ENCODE measurements at places on chromosomes 5 and 9. TPM values are rescaled to one million over a fixed set of nuclear protein-coding genes. Genes with fewer than 3 reads are reported as not detected.

DNA sequence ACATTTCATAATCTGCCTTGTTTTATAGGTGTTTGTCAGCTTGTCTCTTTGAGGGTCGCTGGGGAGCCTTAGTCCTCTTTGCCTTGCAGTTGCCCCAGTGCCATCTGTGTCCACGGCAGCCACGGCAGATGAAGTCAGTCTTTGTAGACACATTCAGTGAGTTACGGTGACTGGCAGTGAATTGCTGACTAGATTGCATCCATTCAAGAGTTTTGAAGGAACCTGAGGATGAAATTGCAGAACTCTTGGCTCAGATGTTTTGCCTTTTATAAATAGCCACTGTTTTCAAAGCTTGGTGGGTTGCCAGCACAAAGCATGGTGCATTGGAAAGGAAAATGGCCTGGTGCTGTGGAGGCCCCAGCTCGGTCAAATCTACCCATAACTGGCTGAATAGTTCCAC, 125.6 kb downstream of the TRIO start:
- DNase-seq: no peak
- H3K27ac ChIP-seq: no peak overlapping the region
- H3K4me3 ChIP-seq: no peak overlapping the region
- peaks cover 44% of the 10 kb centered on the region for H3K4me1 ChIP-seq
- no peaks in the 10 kb centered on the region for H3K27me3 ChIP-seq

GRCh38 chr5:125786021-125786420, 637.2 kb upstream of the GRAMD2B start:
- H3K4me3 ChIP-seq: no peak overlapping the region
- no peak overlapping the region for H3K27ac ChIP-seq
- no peaks in the 10 kb centered on the region for H3K4me1 ChIP-seq
- H3K27me3 ChIP-seq: no peaks in the 10 kb centered on the region
- DNase-seq: no peak
- H3K36me3 ChIP-seq: no peaks in the 10 kb centered on the region

- no peak for DNase-seq
- no peak overlapping the region for H3K27ac ChIP-seq
- peaks cover 16% of the 10 kb centered on the region for H3K4me1 ChIP-seq
- peak overlapping the region; percentile 28 for H3K4me3 ChIP-seq
- peaks cover 27% of the 10 kb centered on the region for H3K27me3 ChIP-seq
These were observed 75.4 kb upstream of the LRRTM2 start for GRCh38 chr5:138950421-138951031.

DNA sequence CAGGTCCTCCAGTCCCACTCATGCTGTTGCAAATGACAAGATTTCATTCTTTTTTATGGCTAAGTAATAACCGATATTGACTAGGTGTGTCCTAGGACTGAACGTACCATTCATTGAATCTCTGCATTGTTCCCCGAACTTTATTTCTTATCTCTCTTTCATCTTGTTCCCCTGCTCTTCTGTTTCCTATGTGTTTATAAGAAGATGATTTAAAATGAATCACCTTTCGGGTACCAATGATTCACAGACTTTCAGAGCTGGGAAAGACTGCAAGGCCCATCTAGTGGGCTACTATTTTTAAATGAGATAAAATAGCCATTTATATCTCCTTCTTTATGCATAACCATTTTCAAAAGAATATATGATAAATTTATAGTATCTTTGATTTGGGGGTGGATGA, 133.0 kb downstream of the CDH18 start:
- H3K4me3 ChIP-seq: no peak overlapping the region
- H3K27me3 ChIP-seq: no peaks in the 10 kb centered on the region
- no peak for DNase-seq
- no peaks in the 10 kb centered on the region for H3K36me3 ChIP-seq

DNA sequence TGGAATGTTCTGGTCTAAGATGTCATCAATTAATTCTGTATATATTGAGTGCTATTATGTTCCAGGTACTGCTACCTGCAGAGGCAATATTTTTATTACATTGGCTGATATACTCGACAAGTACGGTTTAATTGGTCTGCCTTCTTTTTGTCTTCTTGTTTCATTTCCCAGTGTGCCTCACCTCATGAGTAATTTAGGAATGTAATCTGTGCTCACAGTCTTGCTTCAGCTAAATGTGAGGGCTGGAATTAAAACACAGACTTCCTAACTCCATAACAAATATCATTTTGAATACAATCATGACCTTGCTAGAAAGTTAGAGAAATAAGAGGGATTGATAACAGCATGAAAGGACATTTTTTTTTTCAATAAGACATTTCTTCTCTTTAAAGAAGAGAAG, 20.1 kb upstream of the SPINK5 start:
- no peaks in the 10 kb centered on the region for H3K4me1 ChIP-seq
- H3K36me3 ChIP-seq: no peaks in the 10 kb centered on the region
- H3K4me3 ChIP-seq: no peak overlapping the region
- no peak for DNase-seq
- H3K27me3 ChIP-seq: no peaks in the 10 kb centered on the region
- no peak overlapping the region for H3K27ac ChIP-seq

DNA sequence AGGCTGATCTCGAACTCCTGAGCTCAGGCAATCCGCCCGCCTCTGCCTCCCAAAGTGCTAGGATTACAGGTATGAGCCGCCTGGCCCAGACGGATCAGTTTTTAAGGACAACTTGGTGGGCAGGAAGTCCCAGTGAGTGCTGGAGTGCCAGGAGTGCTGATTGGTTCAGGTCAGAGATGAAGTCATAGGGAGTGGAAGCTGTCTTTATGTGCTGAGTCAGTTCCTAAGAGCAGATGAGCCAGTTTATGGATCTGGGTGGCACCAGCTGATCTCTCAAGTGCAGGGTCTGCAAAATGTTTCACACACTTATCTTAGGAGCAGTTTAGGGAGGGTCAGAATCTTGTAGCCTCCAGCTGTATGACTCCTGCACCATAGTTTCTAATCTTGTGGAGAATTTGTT, 292.1 kb upstream of the ELAVL2 start:
- H3K27me3 ChIP-seq: no peaks in the 10 kb centered on the region
- no peak overlapping the region for H3K27ac ChIP-seq
- no peaks in the 10 kb centered on the region for H3K4me1 ChIP-seq

GRCh38 chr9:37284636-37285035, 137.9 kb upstream of the GRHPR start:
- DNase-seq: no peak
- no peak overlapping the region for H3K27ac ChIP-seq
- H3K4me1 ChIP-seq: peaks cover 4% of the 10 kb centered on the region
- no peak overlapping the region for H3K4me3 ChIP-seq

DNA sequence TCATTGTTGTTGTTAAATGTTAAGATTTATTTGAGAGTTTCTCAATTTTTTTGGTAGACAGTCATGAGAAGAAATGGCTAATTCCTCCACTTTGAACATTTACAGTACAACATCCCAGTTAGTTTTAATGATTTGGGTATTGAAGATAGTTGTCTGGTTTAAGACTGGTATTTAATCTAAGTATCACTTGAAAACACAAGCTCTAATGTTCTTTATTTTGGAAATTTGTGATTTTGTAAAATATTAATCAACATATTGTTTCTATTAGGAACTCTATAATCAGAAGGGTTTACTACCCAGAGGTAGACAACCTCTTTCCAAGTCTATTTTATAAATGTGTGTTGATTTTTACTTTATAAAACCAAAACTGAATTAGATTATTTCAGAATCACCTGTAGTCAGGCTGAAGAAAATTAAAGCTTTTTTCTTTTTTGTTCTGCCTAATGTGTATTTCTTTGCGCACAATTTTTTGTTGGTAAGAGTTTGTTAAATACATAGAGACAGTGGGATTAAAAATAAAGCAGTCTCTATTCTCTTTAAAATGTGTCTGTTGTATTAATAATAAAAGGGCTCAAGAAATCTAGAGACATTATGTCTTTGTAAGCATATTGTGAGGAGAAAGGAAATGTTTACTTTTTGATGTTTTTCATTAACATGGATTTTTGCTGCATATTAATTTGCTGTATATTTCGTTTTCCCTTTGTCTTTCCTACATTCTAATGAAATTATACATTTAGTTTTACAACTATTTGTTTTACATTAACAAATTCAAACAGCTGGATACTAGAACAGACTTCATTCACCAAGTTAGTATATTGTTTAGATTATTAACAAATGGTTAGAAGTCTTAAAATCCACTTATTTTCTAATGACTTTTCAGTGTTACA, 3.9 kb upstream of the PURA start:
- peaks cover 4% of the 10 kb centered on the region for H3K36me3 ChIP-seq
- H3K4me3 ChIP-seq: no peak overlapping the region
- peaks cover 37% of the 10 kb centered on the region for H3K4me1 ChIP-seq

- H3K27ac ChIP-seq: no peak overlapping the region
- no peak overlapping the region for H3K4me3 ChIP-seq
- H3K36me3 ChIP-seq: no peaks in the 10 kb centered on the region
- H3K27me3 ChIP-seq: no peaks in the 10 kb centered on the region
These were observed 208.1 kb downstream of the CAVIN4 start for GRCh38 chr9:100785946-100786345.

GRCh38 chr5:56595566-56595965, 219.8 kb upstream of the MAP3K1 start:
- H3K4me3 ChIP-seq: no peak overlapping the region
- H3K27me3 ChIP-seq: peaks cover 2% of the 10 kb centered on the region
- no peaks in the 10 kb centered on the region for H3K4me1 ChIP-seq
- no peak overlapping the region for H3K27ac ChIP-seq

- H3K27ac ChIP-seq: no peak overlapping the region
- no peaks in the 10 kb centered on the region for H3K36me3 ChIP-seq
- H3K27me3 ChIP-seq: peaks cover 2% of the 10 kb centered on the region
- no peaks in the 10 kb centered on the region for H3K4me1 ChIP-seq
These were observed 126.2 kb upstream of the PCA3 start for GRCh38 chr9:76638001-76638400.

- no peaks in the 10 kb centered on the region for H3K36me3 ChIP-seq
- H3K4me3 ChIP-seq: no peak overlapping the region
- H3K27me3 ChIP-seq: no peaks in the 10 kb centered on the region
- no peak for DNase-seq
- no peak overlapping the region for H3K27ac ChIP-seq
These were observed 134.9 kb downstream of the HMHB1 start for GRCh38 chr5:143946837-143947236.

DNA sequence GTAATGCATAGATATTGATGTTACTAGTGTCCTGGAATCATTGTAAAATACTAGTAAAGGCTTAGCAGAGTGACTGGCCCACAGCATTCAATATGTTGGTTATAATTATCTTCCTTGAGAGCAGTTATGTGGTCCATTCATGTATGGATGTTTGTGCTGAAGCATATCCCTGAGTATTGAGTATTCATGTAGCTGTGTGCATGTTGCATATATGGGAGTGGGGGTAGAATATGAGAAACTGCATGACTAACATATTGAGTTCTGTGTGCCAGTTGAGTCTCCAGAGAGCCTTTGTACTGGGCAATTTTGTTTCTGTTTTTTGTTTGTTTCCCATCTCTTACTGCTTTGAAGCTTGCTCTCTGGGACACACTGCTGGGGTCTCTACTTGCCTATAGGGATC, 222.7 kb upstream of the TRIM32 start:
- H3K36me3 ChIP-seq: no peaks in the 10 kb centered on the region
- no peak for DNase-seq
- H3K4me1 ChIP-seq: no peaks in the 10 kb centered on the region
- no peak overlapping the region for H3K4me3 ChIP-seq
- H3K27ac ChIP-seq: no peak overlapping the region

- DNase-seq: no peak
- no peak overlapping the region for H3K27ac ChIP-seq
- H3K36me3 ChIP-seq: no peaks in the 10 kb centered on the region
These were observed 585.3 kb upstream of the TLE4 start for GRCh38 chr9:78986446-78986845.

- no peaks in the 10 kb centered on the region for H3K4me1 ChIP-seq
- no peaks in the 10 kb centered on the region for H3K27me3 ChIP-seq
- no peak for DNase-seq
- no peaks in the 10 kb centered on the region for H3K36me3 ChIP-seq
- no peak overlapping the region for H3K4me3 ChIP-seq
These were observed 134.1 kb downstream of the TRPM6 start for GRCh38 chr9:74753650-74754049.

- no peak overlapping the region for H3K4me3 ChIP-seq
- H3K4me1 ChIP-seq: no peaks in the 10 kb centered on the region
- DNase-seq: no peak
- no peak overlapping the region for H3K27ac ChIP-seq
- no peaks in the 10 kb centered on the region for H3K36me3 ChIP-seq
These were observed 250.2 kb downstream of the CYLC2 start for GRCh38 chr9:103245369-103245768.

DNA sequence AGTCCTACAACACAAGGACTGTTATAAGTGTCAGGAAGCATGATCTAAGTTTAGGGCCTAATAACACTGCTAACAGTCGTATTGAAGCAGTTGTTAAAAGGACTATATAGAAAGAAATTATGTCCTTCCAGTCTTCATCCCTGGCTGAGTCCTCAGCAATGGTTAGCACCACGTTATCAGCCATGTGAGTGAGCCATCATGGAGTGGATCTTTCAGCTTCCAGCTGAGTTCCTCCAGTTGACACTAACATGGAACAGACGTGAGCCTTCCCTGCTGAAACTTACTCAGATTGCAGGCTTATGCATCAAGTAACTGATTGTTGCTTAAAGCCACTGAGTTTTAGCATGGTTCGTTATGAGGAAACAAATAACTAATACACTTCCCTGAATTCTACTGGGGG, 21.5 kb upstream of the GPBP1 start:
- no peaks in the 10 kb centered on the region for H3K27me3 ChIP-seq
- no peak overlapping the region for H3K4me3 ChIP-seq
- H3K27ac ChIP-seq: no peak overlapping the region
- peaks cover 4% of the 10 kb centered on the region for H3K4me1 ChIP-seq
- DNase-seq: no peak

GRCh38 chr5:11322133-11322532, 561.1 kb upstream of the DAP start:
- DNase-seq: no peak
- H3K27ac ChIP-seq: no peak overlapping the region
- no peaks in the 10 kb centered on the region for H3K36me3 ChIP-seq
- no peak overlapping the region for H3K4me3 ChIP-seq
- H3K27me3 ChIP-seq: no peaks in the 10 kb centered on the region

GRCh38 chr9:86326536-86326935, 27.7 kb downstream of the TUT7 start:
- H3K27ac ChIP-seq: no peak overlapping the region
- no peak overlapping the region for H3K4me3 ChIP-seq
- H3K36me3 ChIP-seq: peaks cover 33% of the 10 kb centered on the region
- no peaks in the 10 kb centered on the region for H3K4me1 ChIP-seq
- no peak for DNase-seq

Gene PAEP
- total RNA-seq: not detected

Gene CDX1
- total RNA-seq: 0.59 TPM

Gene CD180
- total RNA-seq: not detected

Gene ENHO
- total RNA-seq: 4.1 TPM

Gene RETREG1
- total RNA-seq: 15.8 TPM

Gene SPAAR
- total RNA-seq: 32.0 TPM

Gene PALM2AKAP2
- total RNA-seq: 1.2 TPM

Gene ANKRD34B
- 0.62 TPM for total RNA-seq

Gene GHR
- total RNA-seq: 0.67 TPM

Gene SLC45A2
- 0.15 TPM for total RNA-seq

Gene KLHL9
- total RNA-seq: 39.5 TPM

Gene SLC36A1
- total RNA-seq: 4.8 TPM

Gene NUDT12
- total RNA-seq: 6.1 TPM
